ENCODE measurements at places on chromosomes 2 and 18. TPM values are rescaled to one million over a fixed set of nuclear protein-coding genes. Genes with fewer than 3 reads are reported as not detected.

Gene NCKAP5
- total RNA-seq: 0.62 TPM

Gene INHBB
- 2.9 TPM for total RNA-seq

GRCh38 chr18:57640749-57641148 is 19.1 kb upstream of the NARS1 start:
- DNase-seq: no peak
- H3K36me3 ChIP-seq: no peaks in the 10 kb centered on the region
- H3K27me3 ChIP-seq: no peaks in the 10 kb centered on the region
- no peaks in the 10 kb centered on the region for H3K4me1 ChIP-seq
- H3K4me3 ChIP-seq: no peak overlapping the region

GRCh38 chr2:14903709-14904374 is 271.3 kb downstream of the LRATD1 start:
- no peaks in the 10 kb centered on the region for H3K4me1 ChIP-seq
- DNase-seq: peak; percentile 49
- H3K36me3 ChIP-seq: no peaks in the 10 kb centered on the region
- H3K4me3 ChIP-seq: no peak overlapping the region
- no peaks in the 10 kb centered on the region for H3K27me3 ChIP-seq

DNA sequence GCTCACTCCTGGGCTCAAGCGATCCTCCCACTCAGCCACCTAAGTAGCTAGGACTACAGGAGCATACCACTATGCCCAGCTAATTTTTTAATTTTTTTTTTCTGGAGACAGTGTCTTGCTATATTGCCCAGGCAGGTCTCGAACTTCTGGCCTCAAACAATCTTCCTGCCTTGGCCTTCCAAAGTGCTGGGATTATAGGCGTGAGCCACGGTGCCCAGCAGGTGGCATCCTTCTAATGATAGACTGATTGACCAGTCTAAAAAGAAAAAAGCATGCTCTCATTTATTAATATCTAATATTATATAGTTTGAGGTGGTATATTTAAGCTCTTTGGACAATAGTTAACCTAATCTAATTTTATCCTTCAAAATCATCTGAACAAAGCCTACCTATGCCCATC is 198.6 kb downstream of the CAMKMT start:
- DNase-seq: no peak
- no peaks in the 10 kb centered on the region for H3K36me3 ChIP-seq
- no peaks in the 10 kb centered on the region for H3K4me1 ChIP-seq
- H3K27ac ChIP-seq: no peak overlapping the region
- H3K27me3 ChIP-seq: no peaks in the 10 kb centered on the region

DNA sequence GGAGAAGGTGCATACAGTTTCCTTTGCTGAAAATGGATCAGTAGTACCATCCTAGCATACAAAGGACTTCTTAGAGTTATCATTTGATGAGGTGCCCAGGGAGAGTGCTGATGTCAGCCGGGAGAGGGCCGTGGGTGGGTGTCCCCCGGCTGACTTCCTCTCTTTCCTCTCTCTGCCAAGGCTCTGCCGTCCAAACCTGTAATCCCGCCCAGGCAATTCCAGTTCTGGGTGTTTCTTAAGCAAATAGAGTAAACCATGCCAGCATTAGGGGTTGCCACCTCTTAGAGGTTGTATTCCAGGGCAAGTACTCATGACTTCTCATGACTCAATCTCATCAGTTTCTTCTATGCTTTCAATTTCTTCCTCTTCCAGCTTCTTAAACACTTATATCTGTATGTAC is 117.2 kb downstream of the GATA6 start:
- H3K36me3 ChIP-seq: no peaks in the 10 kb centered on the region
- H3K27me3 ChIP-seq: no peaks in the 10 kb centered on the region
